Activated naive CD4-positive, alpha-beta T cell (primary cell): ENCODE measurements at places on chromosomes 6 and 20.

DNA sequence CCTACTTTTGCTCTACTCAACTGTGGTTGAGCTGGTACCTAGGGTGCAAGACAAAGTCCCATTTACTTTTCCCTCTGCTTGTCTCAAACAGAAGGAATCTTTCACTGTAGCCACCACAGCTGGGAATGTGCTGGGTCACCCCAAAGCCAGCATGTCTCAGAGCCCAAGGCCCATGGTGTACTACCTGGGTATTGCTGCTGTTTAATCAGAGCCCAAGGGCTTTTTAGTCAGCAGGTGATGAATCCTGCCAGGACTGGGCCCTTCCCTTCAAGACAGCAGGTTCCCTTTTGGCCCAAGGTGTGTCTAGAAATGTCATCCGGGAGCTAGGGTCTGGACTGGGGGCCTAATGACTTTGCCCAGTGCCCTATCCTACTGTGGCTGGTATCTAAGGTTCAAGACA, 249.8 kb downstream of the HDGFL1 start:
- DNase-seq: no peak

DNA sequence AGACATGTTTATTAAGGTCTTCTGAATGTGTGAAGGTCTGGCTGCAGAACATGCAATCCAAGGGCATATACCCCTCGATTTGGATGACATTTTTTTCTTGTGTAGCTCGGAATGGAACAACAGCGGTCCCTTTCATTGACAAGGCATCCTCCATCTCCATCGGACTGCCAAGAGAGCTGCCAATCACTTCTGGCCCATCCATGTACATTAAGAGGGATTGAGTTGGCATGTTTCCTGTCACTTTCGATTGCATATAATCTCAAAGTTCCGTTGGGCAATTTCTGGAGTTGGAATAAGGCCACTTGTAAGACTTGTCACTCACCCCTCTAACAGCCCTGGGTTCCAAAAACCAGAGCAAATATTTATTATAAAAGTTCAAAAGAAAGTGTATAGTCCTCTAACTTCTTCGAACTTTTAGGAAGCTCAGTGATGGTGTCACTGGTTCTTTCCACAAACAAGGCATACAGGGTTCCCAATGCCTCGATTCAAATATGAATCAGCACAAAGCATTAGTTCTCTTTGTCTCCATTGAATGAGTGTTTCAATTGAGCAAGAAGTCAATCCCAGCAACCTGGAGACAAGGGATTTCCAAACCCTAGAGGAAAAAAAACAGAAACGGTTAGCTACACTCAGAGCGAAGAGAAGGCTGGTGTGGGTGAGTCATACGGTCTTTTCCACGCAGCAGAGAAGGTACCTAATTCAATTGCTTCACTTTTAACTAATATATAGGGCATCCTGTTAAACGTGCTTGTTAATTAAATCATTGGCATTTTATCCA, 10.9 kb downstream of the ZNF217 start:
- DNase-seq: no peak

DNA sequence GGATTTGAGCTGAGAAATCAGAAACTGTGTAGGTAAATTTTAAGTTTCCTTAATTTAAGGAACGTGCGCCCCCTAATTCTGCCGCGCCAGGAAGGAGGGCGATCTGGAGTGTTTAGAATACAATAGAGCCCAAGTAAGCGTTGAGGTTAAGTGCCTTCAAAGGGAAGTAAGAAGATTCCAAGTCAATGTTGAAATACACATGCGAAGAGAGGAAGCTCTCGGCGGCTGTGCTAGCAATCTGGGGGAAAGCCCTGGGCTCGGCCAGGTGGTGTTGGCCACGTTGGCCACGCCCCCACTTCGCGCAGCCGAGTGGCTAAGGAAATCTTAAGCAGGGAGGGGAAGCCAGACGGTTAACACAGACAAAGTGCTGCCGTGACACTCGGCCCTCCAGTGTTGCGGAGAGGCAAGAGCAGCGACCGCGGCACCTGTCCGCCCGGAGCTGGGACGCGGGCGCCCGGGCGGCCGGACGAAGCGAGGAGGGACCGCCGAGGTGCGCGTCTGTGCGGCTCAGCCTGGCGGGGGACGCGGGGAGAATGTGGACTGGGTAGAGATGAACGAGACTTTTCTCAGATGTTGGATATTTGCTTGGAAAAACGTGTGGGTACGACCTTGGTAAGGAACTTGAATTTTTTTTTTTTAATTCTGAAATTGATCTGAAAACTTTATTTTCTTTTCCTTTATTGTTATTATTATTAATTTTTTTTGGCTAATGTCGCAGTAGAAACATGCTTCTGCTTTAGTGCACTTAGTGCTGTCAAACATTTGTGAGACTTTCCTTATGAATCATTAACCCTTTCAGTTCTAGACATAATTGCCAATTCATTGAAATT, at the start of gene PRDM1:
Gene PRDM1, plus strand, starts transcription at position 353 of the 830 bp plus-strand sequence. Its CDS starts 218 bp downstream, at position 571.
- peak; percentile 8 for DNase-seq

DNA sequence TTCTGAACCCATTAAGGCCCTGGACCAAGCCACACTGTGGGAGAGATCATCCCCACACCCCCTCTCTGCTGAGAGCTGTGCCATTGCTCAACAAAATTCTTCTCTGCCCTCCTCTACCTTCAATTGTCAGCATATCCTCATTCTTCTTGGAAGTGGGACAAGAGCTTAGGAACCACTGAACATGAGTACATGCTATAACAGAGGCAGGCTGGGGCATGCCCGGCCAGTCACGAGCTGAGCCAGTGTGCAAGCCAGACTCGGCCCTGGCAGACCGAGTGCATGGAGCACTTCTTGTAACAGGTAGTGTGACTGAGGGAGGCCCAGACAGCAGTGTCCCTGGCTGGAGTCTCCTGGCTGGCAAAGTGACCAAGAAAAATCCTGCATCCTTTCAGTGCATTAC, 149.2 kb downstream of the MOXD1 start:
- DNase-seq: no peak

GRCh38 chr6:140271759-140272377, 897.4 kb upstream of the CITED2 start:
- DNase-seq: no peak
